Pulmonary artery endothelial cell (primary cell): ENCODE measurements at places on chromosomes 1 and 21. TPM values are rescaled to one million over a fixed set of nuclear protein-coding genes. Genes with fewer than 3 reads are reported as not detected.

AMY1C gene
- not detected in 2 replicates for total RNA-seq

UBL4B gene
- not detected in 2 replicates for total RNA-seq

SHE gene
- 60.6 and 84.6 TPM in 2 replicates for total RNA-seq

DCST1 gene
- total RNA-seq = not detected in 2 replicates

TMEM200B gene
- total RNA-seq = 0.92 and 1.7 TPM in 2 replicates

SGIP1 gene
- total RNA-seq = 7.7 and 8.7 TPM in 2 replicates

LEPR gene
- 10.2 and 25.1 TPM in 2 replicates for total RNA-seq

CFHR3 gene
- total RNA-seq = not detected in 2 replicates

NTNG1 gene
- total RNA-seq = 0.20 and 0.78 TPM in 2 replicates

SPRR2G gene
- not detected in 2 replicates for total RNA-seq

CDK11A gene
- total RNA-seq = 8.1 and 15.9 TPM in 2 replicates

TUFT1 gene
- total RNA-seq = 6.1 and 6.6 TPM in 2 replicates

WNT2B gene
- total RNA-seq = 1.3 and 1.9 TPM in 2 replicates

TRABD2B gene
- not detected in 2 replicates for total RNA-seq

SHISA4 gene
- total RNA-seq = 10.1 and 10.4 TPM in 2 replicates

EXO1 gene
- total RNA-seq = 11.7 and 16.9 TPM in 2 replicates

EPHA2 gene
- 103 and 130 TPM in 2 replicates for total RNA-seq

LY9 gene
- total RNA-seq = not detected in 2 replicates

JAM2 gene
- 2.2 TPM in 2 replicates for total RNA-seq

DIRAS3 gene
- total RNA-seq = 0.59 and 5.4 TPM in 2 replicates

GCSAML gene
- not detected in 2 replicates for total RNA-seq

TFF3 gene
- total RNA-seq = not detected in 2 replicates

TNFRSF8 gene
- total RNA-seq = 0.20 and 0.32 TPM in 2 replicates

OSCP1 gene
- 4.5 and 7.2 TPM in 2 replicates for total RNA-seq

ILF2 gene
- 295 and 331 TPM in 2 replicates for total RNA-seq

TMEM269 gene
- not detected in 2 replicates for total RNA-seq

RGS1 gene
- not detected in 2 replicates for total RNA-seq

KCND3 gene
- total RNA-seq = under 0.01 TPM in 2 replicates

ECM1 gene
- total RNA-seq = 0.35 and 0.46 TPM in 2 replicates

PTAFR gene
- 0.20 and 0.21 TPM in 2 replicates for total RNA-seq

TAL1 gene
- total RNA-seq = 37.9 and 54.0 TPM in 2 replicates

LCE2B gene
- total RNA-seq = not detected in 2 replicates

ATF3 gene
- 1.8 and 2.6 TPM in 2 replicates for total RNA-seq

LCE1C gene
- total RNA-seq = not detected in 2 replicates

TMEM61 gene
- not detected in 2 replicates for total RNA-seq

C1orf94 gene
- total RNA-seq = not detected in 2 replicates

SLFNL1 gene
- total RNA-seq = 0.20 and 0.28 TPM in 2 replicates

LRRC71 gene
- 0.11 and 0.40 TPM in 2 replicates for total RNA-seq

BECN2 gene
- total RNA-seq = not detected in 2 replicates

OR10Z1 gene
- total RNA-seq = not detected in 2 replicates

FCRLA gene
- not detected in 2 replicates for total RNA-seq

UQCRHL gene
- 2.4 and 4.7 TPM in 2 replicates for total RNA-seq

PGLYRP3 gene
- total RNA-seq = not detected in 2 replicates

FCGR1A gene
- not detected in 2 replicates for total RNA-seq

PBX1 gene
- 4.8 and 12.9 TPM in 2 replicates for total RNA-seq

TMEM125 gene
- not detected in 2 replicates for total RNA-seq
